Esophagus muscularis mucosa (tissue), 4 donors: ENCODE measurements at places on chromosomes 2 and 18. TPM values are rescaled to one million over a fixed set of nuclear protein-coding genes. Genes with fewer than 3 reads are reported as not detected.

Gene TTR
- total RNA-seq, result 0.33 TPM

Gene CRACDL
- total RNA-seq, result 4.5 TPM

Gene MRPS5
- 46.6 TPM for total RNA-seq

Gene FEV
- not detected for total RNA-seq

Gene ATP6V1B1
- total RNA-seq, result 0.83 TPM

Gene LPIN1
- total RNA-seq, result 75.6 TPM

Gene TLX2
- 0.84 TPM for total RNA-seq

Gene SERPINB4
- not detected for total RNA-seq

Gene KCNS3
- total RNA-seq, result 19.9 TPM

Gene CNTNAP5
- not detected for total RNA-seq

Gene SRBD1
- 12.0 TPM for total RNA-seq

Gene KCTD1
- 10.8 TPM for total RNA-seq

Gene SIX3
- total RNA-seq, result 0.11 TPM

Gene STEAP3
- 5.9 TPM for total RNA-seq

Gene REG3A
- total RNA-seq, result not detected

Gene CFAP65
- not detected for total RNA-seq

Gene GPR45
- total RNA-seq, result not detected

Gene TRIB2
- 46.2 TPM for total RNA-seq

Gene ZSWIM2
- total RNA-seq, result not detected

Gene DLGAP1
- 1.4 TPM for total RNA-seq
